ENCODE measurements at places on chromosomes 6 and 20.

DNA sequence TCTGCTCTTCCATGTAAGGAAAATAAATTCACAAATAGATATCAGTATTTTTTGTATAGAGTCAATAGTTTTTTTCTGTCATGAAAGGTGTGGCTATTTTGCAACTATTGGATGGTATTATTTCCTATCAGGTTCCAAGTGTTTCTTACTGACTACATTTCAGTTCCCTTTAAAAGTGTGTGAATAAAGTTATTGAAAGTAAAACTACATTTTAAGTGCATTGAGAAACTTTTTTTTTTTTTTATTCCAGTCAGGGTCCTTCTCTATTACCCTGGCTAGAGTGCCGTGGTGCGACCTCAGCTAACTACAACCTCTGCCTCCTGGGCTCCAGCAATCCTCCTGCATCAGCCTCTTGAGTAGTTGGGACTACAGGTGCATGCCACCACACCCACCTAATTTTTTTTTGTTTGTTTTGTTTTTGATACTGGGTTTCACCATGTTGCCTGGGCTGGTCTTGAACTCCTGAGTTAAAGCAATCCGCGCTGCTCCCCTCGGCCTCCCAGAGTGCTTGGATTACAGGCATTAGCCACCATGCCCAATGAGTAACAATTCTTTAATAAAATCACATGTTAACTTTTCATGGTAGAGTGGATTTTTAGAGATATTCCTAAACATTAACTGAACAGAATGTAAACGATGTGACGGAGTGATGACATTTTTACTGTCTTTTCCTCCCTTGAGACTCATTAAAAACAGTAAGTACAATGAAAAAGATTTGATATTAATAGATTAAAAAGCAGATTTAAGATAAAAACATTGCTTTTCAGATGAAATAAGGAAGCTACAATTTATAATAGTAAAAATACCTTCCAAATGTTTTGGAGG lies 69.7 kb upstream of the ADGRF4 start:
- no peak for DNase-seq

DNA sequence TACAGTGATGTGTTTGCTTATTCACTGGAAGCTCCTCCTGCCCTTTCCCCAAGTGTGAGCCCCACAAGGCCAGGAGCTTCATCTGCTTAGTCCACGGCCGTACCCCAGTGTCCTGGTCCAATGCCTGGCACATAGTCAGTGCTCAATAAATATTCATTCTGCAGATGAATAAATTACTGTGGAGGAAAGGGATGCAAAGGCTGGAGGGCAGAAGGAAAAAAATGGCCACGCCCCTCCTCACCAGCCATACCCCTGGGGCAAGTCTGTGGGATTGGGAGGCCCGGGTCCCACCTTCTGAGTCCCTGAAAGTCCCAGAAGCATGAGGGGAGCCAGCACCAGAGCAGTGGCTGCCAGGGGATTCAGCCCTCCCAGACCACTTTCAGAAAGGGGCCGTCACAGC lies 65.5 kb downstream of the GRM4 start:
- no peak for DNase-seq

DNA sequence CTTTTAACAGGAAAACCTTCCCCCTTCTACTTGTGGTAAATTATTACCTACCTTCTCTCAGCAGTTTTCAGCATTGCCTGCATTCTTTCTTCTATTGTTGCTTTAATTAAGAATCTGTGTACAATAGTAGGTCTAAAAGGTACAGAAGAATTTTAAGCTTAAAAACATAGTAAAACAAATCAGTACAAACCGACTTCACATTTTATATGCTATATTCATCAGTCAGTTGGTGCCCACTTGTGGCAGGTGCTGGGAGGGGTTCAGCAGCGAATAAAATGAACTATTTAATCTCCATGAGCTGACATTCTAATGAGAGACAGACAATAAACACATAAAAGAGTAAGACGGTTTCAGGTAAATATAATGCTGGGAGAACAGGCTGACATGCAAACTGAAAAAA lies 73.4 kb upstream of the FBXO30 start:
- DNase-seq: no peak

DNA sequence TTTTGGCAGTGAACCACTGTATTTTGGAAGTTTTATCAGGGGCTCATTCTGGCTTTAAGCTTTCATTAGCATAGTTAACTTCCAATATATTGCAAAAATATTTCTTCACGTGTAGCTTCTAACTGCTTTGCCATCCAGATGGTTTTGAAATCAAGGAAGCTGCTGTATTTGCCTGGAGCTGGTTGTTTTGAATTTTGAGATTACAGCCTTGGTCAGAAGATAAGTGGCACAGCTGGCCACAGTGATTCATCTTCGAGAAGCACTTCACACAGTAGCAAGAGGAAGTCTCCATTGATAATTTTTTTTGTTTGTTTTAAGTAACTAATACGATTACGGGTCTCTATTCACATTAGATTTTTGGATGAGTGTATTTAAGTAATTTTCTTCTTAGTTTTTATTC lies 3.8 kb downstream of the APCDD1L start:
- no peak for DNase-seq

DNA sequence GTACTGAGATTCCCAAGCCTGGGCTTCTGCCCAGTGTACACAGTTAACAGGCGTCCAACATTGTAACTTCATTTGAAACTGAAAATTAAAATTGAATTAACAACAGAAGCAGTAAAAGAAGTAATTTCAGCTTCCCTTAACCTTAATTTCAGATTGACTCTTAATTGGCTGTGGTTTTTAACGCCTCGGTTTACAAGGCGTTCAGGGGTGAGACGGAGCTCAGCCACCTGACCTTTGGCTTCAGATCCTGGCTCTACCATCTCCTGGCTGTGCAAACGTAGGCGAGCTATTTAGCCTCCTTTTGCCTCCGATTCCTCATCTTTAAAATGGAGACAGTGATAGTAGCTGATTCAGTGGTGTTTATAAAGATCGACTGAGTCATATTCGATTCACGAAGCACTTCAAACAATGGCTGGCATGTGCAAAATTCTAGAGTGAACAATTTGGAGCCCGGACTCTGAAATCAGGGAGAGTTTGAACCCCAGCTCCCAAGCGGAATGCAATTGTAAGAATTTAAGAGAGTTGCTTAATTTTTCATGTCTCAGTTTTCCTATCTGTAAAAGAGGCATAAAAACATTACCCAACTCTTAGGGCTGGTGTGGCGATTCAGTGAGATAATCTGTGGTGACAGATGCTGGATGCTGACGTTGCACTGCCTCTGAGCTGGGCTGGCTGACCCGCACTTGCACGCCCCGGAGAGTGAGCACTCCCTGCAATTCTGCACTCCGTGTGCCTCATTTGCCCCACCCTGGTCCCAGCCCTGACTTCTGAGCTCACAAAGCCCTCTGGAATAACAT lies 23.5 kb upstream of the OCSTAMP start:
- no peak for DNase-seq

DNA sequence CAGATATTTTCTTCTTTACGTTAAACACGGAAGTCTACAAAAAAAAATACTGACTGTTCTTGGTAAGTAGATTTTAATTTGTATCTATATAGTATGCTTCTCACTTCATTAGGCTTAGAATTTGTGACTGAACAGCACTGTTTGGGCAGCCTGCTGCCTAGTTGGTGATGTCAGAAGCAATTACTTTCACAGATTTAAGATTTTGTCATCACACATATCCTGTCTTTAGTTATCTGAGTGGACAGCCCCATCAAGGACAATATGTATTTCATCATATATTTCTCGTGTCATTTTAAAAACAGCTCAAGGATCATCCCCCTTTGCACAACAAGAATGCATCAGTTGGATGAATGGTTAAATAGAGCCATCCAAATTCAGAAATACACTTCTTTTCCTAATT lies 338.4 kb upstream of the CITED2 start:
- DNase-seq: no peak

GRCh38 chr6:53250176-53251032 lies 98.3 kb downstream of the ELOVL5 start:
- no peak for DNase-seq

DNA sequence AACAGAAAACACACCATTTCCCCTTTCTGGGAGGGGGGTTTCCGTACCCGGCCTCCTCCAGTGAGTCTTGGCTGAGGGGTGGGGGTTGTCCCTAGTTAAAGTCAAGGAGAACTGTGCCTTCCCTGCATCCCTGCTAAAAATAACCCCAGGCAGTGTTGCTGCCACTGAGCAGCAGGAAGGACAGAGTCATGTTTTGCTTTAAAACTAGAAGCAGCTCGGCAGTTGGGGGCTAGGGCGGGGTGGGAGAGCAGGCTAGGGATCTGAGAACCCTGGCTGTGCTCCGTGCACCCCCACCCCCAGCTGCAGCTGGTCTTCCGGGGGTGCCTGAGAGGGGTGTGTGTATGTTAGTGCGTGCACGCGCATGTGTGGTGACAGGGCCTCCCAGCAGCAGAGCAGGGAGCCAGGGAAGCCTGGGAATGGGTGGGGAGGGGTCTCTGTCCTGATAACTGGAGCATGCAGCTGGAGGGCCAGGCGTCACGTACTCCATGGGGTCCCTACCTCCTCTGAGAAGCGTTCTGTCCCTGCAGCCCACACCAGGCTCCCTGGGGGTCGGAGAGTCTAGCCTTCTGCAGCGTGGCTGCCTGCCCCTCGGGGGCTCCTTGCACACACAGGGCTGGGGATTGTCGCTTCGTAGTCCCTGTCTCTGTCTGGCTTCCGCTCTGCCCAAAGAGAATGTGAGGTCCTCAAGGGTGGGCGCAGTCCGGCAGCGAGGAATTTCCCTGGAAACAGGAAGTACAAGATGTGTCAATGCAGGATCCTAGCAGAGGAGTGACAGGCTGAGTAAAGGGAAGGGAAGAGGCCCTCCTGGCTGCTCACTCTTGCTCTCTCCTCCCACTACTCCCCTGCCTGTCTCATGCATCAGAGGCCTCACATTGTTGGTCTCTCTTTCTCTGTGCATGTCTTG lies 16.8 kb upstream of the ARMC12 start:
- DNase-seq: no peak

- DNase-seq: no peak
Observed at GRCh38 chr6:157376241-157376640, 4.7 kb upstream of the ZDHHC14 start.

GRCh38 chr6:13474787-13475186 lies 12.6 kb downstream of the GFOD1 start:
- no peak for DNase-seq

DNA sequence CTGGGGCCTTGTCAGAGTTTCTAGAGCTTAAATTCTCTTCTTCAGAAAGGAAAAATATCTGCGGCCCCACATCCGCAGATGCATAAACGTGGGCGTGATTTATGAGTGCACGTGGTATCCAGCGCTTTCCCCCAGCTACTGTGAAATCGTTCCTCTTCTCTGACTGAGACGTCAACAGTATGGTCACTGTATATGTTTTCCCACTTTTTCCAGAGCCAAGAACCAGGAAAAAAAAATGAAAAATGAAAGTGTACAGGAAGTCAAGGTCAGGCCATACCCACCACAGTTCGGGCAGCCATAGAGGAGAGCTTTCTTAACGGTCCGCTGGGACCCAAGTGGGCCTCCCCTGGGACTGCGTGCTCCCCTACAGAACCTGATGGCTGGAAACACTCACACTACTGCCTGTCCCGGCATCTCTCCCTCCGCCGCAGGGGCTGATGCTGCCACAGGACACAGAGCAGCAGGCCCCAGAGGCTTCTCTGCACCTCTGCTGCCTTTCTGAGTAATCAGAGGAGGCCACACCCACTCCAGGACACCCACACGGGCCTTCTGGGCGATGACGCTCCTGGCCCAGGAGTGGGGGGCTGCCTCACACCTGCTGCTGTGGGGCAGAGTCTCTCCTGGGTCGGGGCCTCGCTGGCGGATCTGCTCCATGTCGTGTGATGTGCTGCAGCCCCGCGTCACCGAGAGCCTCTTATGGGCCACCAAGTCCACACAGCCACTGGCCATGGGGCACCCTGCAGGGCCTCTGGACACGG lies 16.4 kb upstream of the STX16 start:
- DNase-seq: no peak

GRCh38 chr20:10064611-10065010 lies 29.8 kb downstream of the ANKEF1 start:
- no peak for DNase-seq

GRCh38 chr6:121426686-121427085 lies 8.8 kb upstream of the GJA1 start:
- no peak for DNase-seq

DNA sequence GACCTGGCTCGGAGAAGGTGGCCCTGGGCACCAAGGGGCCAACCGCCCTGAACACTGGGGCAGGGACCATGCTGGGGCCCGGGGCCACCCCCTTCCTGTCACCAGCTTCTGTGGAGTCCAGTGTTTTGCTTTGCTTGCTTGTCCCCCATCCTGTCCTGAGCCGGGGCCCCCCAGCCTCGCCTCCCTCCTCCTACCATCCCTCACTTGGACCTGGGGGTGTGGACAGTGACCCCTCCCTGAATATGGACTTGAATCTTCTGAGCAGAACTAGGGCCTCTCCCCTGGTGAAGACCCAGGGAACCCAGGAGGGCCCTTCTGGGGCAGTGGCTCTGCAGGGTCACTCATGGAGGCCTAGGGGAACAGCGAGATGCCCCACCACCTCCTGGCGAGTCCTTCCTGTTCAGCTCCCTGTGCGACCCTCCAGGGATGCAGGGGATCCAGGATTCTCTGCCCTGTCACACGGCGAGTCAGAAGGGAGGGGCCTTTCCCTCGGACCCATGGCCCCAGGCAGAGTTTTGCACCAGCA lies 41.6 kb downstream of the VSTM2L start:
- DNase-seq: no peak

GRCh38 chr6:118240878-118241528 lies 307.1 kb upstream of the PLN start:
- no peak for DNase-seq

DNA sequence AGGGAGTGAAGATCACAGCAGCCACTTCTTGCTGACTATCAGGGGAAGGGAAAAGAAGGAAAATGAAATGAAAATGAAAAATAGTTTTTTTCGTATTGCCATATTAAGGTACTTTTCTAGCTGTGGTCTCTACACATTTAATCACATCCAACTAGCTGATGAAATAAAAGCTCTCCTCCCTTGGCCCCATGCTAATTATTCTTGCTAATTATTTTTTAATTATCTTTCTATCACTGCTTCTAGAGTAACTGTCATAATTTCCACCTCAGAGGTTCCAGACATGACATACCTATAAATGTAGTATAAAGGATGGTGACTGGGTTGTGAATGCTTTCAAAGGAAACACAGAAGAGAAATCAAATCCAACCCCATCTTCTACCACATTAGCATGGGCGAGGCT lies 334.1 kb upstream of the MAN1A1 start:
- no peak for DNase-seq

DNA sequence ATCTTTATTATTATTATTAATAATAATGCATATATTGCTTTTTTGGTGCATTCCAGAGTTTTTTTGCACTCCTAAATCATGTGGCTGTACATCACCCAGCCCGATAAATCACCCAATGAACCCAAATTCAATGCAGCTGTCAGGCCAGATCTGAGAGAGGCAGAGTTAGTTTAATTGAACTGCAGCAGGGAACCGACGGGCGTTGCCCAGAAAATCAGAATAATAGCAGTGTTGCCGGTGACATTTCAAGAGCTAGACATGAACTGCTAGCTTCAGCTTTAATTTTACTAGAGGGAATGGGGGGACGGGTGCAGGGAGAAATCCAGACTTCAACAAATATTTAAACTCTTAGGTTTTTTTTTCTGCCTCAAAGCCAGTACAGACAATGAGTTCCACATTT lies 135.0 kb downstream of the CLIC5 start:
- no peak for DNase-seq

DNA sequence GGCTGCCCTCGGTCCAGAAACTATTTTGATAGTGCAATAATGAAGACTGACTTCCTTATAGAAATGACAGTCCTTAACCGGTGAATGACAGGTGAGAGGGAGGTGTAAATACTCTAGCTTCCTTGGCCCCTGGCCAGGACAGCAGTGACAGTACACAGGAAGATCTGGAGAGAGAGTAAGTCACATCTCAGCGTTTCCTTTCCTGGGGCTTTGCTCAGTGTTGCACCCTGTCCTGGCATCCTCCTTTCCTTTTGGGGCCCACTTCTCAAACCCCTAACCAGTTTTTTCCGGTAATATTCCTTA lies 336.9 kb downstream of the CD83 start:
- no peak for DNase-seq
